ENCODE measurements at places on chromosomes 1 and 21.
A peak's percentile ranks its signal among the peaks of the same experiment; 100 is the strongest.

DNA sequence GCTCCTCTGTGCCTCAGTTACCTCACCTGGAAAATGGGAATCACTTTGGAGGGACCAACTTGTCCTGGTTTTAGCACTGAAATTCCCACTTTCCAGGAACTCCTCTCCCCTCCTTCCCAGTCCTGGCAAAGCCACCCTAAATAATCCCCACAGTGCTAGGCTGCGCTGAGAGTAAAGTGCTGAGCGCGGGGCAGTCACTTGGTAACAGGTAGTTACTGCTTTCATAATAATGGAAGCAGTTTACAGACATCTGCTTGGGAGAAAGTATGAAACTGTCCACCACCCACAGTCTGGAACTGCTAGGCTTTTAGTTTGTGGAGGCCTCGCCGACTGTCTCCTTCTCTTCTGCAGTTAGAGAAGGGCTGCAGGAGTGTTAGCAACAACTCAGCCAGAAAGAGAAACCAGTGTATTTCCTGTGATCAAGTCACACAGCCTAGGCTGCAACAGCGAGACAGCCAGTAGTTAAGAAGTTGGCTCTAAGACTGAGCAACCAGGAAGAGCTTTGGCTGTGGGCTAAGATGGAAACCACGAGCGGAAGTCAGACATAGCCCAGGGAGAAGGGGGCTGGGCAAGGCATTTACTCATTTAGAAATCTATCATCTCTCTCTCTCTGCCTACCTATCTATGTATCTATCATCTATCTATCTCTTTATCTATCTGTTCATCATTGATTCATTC lies 30.8 kb upstream of the ABCG1 start:
- DNase-seq, result peak; percentile 82

DNA sequence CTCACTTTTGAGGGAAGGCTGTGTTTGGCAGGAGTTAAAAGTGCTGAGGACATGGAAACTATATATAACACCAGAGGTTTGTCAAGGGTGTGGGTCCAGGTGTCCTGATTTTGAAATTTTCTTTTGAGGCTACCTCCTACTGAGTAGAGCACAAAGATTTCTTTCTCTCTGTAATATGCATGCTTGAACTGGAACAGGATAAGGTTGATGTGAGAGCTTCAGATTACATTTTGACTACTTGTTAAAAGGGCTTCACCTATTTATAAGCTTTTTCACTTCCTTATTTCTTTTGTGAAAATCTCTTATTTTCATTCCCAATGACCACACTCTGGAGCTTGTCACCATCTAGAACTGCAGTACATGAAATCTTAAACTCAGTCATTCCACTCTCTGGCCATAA lies 59.8 kb upstream of the PLA2G4A start:
- DNase-seq, result no peak

DNA sequence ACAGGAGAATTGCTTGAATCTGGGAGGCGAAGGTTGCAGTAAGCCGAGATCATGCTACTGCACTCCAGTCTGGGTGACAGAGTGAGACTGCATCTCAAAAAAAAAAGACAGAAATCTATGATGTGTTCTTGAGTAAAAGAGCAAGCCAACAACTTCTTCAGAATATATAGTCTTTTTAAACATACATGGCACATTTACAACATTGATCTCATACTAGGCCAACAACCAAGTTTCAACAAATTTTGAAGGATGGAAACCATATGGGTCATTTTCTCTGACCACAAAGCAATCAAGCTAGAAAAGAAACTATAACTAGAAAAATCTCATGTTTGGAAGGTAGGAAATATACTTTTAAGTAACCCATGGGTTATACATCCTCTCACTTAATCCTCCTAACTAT lies 38.3 kb downstream of the PAFAH2 start:
- no peak for DNase-seq

DNA sequence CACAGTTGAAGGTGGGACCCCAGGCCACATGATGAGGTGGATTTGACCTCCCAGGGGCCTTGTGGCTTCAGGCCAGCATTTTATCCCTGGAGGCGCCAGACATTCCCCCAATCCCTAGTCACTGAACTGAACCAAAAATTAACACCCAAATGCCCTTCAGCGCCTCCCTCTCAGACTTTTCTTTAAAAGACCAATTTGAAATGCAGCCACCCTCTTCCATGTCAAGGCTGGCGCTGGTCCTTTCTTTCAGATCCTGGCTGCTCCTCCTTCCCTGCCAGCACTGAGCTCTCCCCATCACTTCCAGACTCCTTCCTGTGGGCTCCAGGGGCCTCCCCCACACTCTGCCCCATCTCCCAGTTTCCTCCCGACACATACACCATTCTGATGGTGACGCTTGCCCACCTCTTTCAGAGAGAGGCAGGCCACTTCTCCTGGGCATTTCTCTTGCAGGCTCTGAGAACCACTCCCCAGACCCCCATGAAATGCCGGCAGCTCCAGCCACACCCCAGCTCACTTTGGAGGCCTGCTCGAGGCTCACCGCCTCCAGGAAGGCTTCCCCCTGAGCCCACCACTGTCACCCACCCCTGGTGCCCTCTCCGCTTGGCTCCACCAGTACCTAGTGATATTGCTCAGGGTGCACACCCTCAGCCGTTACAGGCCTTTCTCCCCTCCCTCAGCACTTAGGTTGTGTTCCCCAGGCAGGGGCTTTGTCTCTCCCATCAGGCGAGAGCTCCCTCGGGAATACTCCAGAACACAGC lies 27.0 kb downstream of the NAV1 start:
- DNase-seq, result no peak

- no peak for DNase-seq
Measured at GRCh38 chr1:161502641-161503393, 2.4 kb upstream of the FCGR2A start.

DNA sequence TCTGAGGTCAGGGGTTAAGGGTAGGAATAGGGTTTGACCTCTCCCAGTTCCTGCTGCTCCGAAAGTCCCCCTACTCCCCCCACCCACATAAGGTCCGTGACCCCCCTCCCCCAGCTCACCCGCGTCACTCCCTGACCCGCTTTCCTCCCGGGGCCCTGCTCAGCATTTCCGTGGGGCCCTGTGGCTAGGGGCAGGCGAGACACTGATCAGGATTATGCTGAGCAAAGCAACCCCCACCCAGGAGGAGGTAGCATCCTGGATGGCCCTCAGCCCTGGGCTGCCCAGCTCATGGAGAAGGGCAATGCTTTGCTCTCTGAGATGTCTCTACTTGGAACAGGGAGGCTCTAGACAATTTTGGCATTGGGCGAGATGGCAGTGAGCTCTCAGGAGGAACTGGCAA lies 3.7 kb downstream of the RORC start:
- no peak for DNase-seq

GRCh38 chr1:219928791-219929118 lies 398 bp upstream of the SLC30A10 start:
- DNase-seq, result peak; percentile 4

- no peak for DNase-seq
Measured at GRCh38 chr1:29624320-29625083, 388.2 kb downstream of the PTPRU start.

DNA sequence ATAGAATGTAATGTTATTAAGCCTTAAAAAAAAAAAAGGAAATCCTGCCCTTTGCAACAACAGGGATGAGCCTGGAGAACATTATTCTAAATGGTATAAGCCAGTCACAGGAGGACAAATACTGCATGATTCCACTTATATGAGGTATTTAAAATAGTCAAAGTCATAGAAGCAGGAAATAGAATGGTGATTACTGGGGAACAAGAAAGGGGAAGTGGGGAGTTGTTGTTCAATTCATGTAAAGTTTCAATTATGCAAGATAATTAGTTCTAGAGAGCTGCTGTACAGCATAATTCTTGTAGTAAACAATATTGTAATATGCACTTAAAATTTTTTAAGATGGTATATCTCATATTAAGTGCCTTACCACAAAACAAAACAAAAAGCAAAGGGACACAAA lies 13.2 kb downstream of the FCER1A start:
- DNase-seq, result no peak

GRCh38 chr1:232166942-232167341 lies 463.0 kb downstream of the SIPA1L2 start:
- DNase-seq, result no peak

DNA sequence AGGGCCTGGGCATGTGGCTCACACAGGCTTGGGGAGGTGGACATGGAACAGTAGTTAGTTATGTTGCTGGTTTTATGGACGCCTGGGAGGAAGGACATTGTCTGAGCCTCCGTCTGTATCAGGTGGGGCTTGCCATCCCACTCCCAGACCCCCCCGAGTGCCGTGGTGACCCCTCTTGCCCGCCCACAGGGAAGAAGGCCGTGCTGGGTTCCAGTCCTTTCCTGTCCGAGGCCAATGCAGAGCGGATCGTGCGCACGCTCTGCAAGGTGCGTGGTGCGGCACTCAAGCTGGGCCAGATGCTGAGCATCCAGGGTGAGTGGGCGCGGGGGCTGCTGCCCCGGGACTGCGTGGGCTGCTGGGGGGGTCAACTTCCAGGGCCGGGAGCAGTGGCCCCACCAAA lies 41.7 kb downstream of the COQ8A start:
- DNase-seq, result no peak

DNA sequence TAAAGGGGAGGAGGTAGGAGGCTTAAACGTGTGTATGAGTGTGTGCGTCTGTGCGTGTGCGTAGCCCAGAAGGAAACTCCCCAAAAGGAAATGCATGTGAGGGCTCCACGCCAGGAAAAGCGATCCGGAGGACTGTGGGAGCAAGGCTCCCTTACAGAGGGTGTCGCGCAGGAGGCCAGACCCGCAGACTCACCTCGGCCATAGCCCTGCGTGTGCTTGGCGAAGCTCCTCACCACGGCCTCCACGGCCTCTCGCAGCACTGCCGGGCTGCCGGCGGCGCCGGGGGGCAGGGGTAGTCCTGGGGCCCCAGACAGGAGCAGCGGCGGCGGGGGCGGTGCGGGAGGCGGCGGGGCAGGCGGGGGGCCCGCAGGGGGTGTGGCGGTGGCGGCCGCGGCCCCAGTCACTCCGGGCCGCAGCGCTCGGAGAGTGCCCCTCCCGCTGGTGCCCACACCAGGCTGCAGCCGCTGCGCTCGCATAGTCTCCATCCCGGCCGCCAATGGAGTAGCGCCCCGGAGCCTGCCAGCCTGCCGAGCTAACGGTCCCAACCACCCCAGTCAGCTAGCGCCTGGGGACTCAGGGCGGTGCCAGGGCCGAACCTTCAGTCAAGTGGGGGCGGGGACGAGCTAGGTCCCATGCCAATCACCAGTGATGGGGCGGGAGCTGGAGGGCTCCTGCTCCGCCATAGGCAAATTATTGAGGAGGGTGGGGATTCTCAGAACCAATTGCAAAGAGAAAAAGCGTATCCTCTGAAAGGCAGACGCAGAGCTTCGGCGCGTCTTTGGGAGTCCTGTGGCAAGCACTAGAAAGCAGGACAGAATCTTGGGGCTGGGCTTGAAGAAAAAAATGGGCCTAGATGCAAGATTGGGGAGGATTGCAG lies at the start of gene LIX1L:
TSS of gene LIX1L (minus strand) at position 575 of the 877 bp plus-strand sequence. CDS start at position 485, 90 bp downstream.
- peak; percentile 97 for DNase-seq

DNA sequence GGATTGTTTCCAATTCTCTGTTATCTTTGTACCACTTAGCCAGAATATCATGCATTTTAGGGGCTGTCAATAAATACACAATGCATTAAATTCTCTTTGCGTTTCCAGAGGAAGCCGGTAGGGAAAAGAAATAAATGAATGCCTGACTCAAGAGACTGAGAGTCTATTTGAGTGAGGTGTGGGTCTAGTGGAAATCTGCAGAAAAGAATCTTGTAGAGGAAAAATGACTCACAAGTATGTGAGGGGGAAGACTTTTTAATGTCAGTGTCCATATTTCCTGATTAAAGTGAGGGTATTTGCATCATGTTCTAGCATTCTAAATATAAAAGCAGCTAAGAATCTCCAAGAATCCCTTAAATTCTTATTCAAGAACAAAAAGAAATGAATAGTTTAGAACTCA lies 271.1 kb downstream of the PTPRC start:
- DNase-seq, result no peak

DNA sequence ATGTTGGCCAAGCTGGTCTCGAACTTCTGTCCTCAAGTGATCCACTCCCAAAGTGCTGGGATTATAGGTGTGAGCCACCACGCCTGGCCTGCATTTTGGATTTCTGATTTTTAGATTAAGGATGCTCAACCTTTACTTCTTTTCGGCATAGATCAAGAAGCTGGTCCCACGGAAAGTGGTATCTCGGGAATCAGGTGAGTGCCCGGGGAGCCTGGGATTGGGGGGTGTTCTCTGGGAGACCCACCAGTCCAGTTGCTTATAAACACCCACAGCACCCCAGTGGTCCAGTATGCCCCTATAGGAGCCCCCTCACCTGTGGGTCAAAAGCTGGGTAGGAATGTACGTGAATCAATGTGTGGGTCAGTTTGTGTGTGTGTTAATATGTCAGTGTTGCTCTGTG lies 3.2 kb downstream of the SH3D21 start:
- DNase-seq, result no peak

GRCh38 chr21:46248827-46249226 lies 20.3 kb upstream of the LSS start:
- no peak for DNase-seq

- DNase-seq, result no peak
Measured at GRCh38 chr1:2447276-2448097, 28.6 kb upstream of the PLCH2 start.

DNA sequence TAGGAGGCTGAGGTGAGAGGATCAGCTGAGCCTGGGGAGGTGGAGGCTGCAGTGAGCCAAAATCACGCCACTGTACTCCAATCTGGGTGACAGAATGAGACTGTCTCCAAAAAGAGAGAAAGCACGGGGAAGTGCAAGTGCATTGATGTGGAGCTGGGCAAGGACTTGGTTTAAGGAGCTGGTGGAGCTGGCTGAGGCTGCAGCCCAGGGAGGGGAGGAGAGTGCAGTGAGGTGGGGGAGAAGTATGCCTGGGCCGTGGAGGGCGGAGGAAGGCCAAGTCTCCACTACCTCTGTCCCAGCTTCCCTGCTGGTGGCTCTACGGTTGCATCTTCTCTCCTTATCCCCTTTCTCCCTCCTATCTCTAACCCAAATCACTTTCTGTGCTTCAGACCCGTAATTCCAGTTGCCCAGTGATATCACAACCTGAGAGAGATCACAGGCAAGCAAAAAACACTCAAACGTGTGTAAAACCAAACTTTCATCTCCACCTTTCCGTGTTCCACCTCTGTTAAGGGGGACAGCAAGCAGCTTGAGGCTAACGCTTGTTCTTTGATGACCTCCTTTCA lies 11.1 kb downstream of the TOR3A start:
- no peak for DNase-seq

DNA sequence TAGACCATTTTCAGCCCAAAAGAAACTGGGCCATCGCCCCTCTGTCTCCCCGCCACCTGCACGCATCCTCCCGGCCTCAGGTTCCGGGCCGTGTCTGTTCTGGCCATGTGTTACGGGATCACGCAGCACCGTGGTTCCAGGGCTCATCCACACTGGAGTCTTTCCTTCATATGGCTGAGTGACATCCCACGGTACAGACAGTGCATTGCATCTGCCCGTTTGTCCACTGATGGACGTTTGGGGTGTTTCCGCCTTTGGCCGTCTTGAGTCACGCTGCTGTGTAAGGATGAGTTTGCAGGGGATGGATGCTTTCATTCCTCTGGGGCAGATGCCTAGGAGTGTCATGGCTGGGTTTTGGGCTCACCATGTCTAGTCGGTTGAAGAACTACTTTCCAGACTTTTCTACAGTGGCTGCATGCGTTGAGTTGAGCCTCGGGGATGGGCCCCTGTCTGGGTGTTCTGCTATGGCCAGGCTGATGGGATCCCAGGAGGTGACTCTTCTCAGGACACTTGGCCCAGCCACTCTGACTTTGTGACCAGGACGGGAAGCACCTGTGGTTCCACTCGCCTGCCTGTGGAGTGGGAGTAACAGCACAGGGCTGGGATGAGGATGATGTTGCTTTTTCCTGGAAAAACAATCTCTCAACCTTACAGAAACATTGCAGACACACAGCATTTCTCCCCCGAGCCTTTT lies 16.8 kb downstream of the RRP1 start:
- DNase-seq, result no peak

- no peak for DNase-seq
Measured at GRCh38 chr1:108678706-108679105, 13.4 kb upstream of the PRPF38B start.
